ENCODE measurements at places on chromosomes 3 and 15. TPM values are rescaled to one million over a fixed set of nuclear protein-coding genes. Genes with fewer than 3 reads are reported as not detected.

DNA sequence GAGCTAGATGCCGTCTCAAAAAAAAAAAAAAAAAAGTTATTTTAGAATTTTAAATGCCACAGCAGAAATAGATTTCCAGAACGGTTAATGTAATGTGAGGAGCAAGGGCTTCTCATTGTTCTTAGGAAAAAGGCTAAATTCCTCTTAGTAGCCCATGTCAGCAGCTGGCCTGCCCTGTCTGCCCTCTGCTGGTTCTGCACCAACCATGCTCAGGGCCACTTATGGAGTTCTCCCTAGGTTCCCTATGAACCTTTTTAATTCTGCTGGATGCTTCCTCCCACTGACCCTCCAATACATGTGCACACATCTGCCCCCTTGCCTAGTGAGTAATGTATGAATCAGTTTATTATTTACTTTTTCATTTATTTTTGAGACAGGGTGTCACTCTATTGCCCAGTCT, 32.2 kb upstream of the DPPA4 start:
- DNase-seq, result no peak

- DNase-seq, result no peak
These were observed 89.3 kb downstream of the FOXP1 start for GRCh38 chr3:71494212-71494611.

GRCh38 chr3:147572970-147573340, 163.8 kb downstream of the ZIC1 start:
- no peak for DNase-seq

Gene SEMA6D
- 41.4 TPM for polyA plus RNA-seq

Gene MME
- 467 TPM for polyA plus RNA-seq

Gene DNAJC17
- polyA plus RNA-seq, result 41.1 TPM

DNA sequence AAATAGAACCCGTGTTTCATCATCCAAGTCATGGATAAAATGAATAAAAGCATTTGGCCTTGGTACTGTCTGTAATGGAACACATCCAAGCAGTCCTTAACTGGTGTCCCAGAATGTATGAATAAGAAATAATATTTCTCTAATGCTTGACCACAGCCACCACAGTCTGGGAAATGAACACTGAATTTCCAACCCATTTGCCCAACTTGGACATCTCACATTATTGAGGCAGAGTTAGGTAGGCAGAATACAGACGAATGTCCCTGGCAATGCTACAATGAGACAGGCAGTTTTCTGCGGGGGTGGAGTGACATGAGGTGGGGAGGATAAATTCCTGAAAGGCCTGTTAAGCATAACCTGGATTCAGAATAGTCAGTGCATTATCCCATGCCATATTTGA, 245.7 kb downstream of the ZIC1 start:
- no peak for DNase-seq

- DNase-seq, result no peak
These were observed 230.8 kb downstream of the RBMS3 start for GRCh38 chr3:29511701-29512100.

DNA sequence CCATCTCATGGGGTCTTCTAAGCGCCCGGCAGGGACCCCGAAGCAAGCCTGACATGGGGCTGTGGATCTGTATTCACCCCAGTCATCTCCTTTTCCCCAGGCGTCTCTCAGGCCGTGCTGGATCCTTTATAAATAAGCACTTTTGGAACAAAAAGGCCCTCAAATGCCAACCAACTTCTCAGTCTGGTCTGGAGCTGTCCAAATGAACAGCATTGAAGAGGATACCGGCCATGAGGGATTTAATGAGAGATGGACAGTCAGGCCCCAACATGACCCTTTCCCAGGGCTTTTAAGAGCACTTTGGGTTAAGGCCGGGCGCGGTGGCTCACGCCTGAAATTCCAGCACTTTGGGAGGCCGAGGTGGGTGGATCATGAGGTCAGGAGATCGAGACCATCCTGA, 89.2 kb upstream of the SPATA12 start:
- no peak for DNase-seq

DNA sequence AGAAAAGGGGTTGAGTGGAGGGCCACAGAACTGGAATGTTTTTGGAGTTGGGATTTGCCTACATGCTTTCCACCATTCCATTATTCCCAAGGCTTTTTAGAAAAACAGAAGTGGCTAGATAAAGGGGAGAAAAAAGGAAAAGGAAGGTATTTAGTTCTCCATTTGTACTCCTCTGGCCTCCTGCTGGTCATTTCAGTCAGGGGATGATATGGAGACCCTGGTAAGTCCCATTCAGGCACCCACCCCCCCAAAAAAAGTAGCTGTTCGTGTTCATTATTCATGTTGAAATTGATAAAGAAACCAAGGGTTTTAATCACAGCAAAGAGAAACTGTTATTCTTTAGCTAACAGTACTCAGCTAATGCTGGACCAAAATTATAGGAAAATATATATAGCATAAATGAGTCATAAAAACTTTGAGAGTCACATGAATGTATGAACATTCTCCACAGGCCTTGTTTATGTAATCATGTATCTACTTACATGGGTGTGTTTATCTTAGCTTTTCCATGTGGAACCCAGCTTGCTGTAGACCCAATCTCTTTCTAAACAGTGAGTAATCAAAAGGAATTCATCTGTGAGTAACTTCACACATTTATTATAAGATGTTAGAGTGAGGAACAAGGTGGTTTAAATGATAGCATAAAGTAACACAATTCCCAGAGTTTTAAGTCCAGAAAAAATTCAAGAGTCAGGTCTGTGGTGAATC, 167.2 kb downstream of the KCNMB2 start:
- no peak for DNase-seq

GRCh38 chr3:197027151-197027895, 2.3 kb downstream of the MELTF start:
- DNase-seq, result no peak

Gene HHATL
- 0.88 TPM for polyA plus RNA-seq

Gene HCLS1
- polyA plus RNA-seq, result 5.9 TPM

Gene CYP19A1
- polyA plus RNA-seq, result not detected

Gene CERS3
- 0.08 TPM for polyA plus RNA-seq

Gene CGNL1
- 63.7 TPM for polyA plus RNA-seq

GRCh38 chr15:100983221-100983620, 64.1 kb downstream of the LRRK1 start:
- DNase-seq, result no peak

DNA sequence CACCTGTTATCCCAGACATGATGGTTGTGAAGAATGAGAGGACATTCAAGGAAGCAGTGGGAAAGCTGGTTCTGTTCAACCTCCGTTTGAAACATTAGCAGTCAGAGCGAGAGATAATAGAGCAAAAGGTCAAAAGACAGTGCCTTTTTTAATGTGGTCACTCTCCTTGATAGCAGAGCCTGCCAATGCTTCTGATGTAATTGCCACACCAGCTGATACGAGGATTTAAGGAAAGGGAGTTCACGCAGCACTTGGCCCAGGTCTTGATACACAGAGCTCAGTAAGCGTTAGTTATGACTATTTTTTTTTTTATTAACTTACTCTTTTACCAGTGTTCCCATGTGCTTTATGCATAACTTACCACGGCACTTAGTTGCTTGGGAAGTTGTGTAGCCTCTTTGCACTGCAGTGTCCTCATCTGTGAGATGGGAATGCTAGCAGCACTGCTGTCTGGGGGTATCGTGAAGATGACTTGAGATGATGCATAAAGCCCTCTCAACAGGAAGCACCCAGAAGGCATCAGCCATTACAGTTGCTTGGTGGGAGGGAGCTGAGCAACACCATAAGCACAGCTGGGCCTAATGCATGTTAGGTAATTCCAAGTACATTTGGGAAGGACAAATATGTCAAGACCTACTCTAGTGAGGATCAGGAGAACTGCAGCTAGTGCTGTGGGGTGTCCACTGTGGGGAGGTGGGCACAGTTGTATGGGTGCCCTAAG, 123.3 kb upstream of the RASGRP1 start:
- DNase-seq, result no peak

DNA sequence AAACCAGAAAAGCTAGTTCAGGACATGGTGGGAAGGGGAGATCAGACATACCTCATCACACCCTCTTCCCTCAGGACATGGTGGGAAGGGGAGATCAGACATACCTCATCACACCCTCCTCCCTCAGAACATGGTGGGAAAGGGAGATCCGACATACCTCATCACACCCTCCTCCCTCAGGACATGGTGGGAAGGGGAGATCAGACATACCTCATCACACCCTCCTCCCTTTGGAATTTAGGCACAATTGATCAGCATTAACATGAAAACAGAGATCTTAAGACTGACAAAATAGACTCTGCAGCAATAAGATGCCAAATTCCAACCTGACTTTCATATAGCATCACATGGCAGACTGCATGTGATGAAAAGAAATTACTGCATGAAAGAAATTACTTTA, 412.7 kb upstream of the ZNF717 start:
- DNase-seq, result no peak

Gene GOLGA6A
- polyA plus RNA-seq, result 0.27 TPM

- no peak for DNase-seq
These were observed 204.4 kb upstream of the RASGRP1 start for GRCh38 chr15:38768970-38769369.

Gene DUOXA2
- not detected for polyA plus RNA-seq

DNA sequence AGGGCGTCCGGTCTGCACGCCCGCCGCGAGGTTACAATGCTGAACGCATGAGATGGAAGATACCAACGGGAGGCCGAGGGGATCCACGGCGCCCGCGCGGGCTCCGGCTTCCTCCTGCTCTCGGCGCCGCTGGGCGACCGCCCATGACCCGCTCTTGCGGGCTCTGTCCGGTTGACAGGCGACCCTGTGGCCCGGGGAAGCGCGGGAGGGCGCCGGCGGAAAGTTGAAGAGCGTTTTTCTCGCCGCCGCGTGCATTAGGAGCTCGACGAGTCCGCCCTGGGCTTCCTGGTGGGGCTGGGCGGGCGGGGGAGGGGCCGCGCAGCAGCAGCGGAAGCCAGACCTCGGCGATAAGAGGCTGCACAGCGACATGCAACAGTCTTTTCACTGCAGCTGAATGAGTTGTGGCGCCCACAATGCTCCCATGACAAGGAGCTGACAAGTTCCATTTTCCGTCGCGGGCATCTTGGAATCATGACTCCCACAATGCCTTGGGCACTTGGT, at the start of gene MBNL1:
Gene MBNL1, plus strand, starts transcription at position 375 of the 501 bp plus-strand sequence. CDS start 31,265 bp downstream, outside the sequence.
- DNase-seq, result peak; percentile 79

DNA sequence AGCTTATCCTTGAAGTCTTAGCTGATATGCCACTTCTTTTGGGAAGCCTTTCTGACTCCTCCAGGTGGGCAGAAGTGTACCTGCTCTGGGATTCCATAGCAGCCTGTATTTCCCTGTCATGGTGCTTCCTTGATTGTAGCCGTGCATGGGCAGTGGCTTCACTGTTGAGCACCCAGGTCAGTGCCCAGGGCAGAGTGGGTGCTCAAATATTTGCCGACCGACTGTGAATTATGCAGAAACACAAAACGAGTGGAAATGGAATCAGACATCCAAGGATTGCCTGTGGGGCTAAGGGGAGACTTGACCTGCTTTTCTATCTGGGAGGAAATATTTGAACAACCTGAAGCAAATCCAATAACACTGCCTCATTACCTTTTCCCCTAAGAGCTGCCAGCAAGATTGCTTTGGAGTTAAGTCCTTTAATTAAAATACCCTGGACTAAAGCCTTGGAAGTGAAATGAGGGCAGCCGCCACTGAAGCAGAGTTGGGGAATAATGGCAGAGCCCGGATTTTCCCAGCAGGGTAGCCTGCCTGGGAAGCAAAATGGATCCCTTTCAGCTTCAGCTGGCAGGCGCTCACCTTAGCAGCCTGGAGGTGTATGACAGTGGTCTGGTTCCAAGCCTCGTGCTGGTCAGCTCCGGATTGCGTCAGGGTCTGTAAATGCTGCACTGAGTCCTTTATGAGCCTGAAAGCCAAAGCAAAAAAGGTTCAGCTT, 14.9 kb downstream of the ACOX2 start:
- no peak for DNase-seq

DNA sequence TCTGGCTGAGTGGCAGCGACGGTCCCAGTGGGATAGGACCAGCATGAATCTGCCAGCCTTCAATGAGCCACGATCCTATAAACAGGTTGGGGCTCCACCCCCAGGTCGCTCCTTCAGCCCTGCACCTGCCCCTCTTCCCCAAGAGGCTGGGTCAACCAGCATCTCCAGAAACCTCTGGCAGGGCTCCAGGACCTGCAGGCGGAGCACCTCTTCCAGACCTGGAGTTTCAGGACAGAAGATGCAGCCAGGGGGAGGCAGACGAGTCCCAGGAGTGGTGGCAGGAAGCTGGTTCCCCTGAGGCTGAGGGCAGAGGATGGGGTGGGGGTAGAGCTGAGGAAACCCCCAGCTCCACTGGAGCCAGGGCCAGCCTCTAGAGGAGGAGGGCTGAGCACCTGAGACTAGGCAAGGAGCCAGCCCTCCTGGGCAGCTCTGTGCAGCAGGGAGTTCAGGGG, at the start of gene PLA2G4D:
Gene PLA2G4D, minus strand, starts transcription at position 51 of the 452 bp plus-strand sequence. CDS start 103 bp downstream, outside the sequence.
- no peak for DNase-seq

DNA sequence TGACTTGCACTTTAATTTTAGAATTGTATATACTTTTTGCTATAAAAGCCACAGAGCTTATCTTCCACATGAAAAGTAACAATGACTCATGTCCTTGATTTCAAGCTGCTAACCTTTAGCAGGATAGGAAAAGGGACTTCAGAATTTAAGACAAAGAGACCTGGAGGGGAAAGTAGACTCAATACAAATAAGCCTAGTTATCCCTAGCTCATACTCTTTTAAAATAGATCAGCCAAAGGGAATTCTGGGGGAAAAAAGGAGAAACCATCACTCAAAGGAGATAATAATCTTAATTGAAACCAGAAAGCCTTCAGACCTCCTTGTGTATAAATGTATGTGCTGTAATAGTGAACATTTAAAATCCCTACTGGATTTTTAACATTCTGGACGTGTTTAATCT, 930.3 kb downstream of the NTRK3 start:
- DNase-seq, result no peak

DNA sequence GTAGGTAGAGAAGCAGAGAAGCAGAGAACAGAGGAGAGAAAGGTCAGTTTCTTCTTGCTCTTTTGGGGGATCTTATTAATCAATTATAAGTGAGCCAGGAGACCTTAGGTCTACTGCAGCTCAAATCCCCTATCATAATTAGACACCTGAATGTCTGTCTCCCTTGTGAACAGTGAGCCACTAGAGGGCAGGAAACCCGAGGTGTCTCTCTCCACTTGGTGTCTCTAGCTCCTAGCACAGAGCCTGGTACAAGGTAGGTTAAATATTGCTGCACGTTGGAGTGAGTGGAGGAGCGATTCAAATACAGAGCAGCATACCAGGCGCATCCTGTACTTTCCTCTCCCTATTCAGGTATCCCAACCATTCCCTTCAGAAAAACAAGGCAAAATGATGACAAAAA, 2.0 kb upstream of the ST8SIA2 start:
- DNase-seq, result no peak

- DNase-seq, result no peak
These were observed 113.3 kb downstream of the SMAD6 start for GRCh38 chr15:66815318-66815717.

GRCh38 chr3:139421460-139421859, 32.0 kb upstream of the COPB2 start:
- no peak for DNase-seq

GRCh38 chr15:53978253-53978906, at the start of gene UNC13C:
TSS of gene UNC13C (plus strand) at chr15:53978441. CDS start at chr15:54012904, 34,463 bp downstream.
- DNase-seq, result peak; percentile 21

Gene TMEM87A
- 68.5 TPM for polyA plus RNA-seq

Gene DNAH1
- polyA plus RNA-seq, result 14.8 TPM

Gene TLR9
- polyA plus RNA-seq, result 0.18 TPM

- DNase-seq, result no peak
These were observed 53.3 kb downstream of the B3GALNT1 start for GRCh38 chr3:161051856-161052255.
